ENCODE measurements at places on chromosomes 6 and 20. TPM values are rescaled to one million over a fixed set of nuclear protein-coding genes. Genes with fewer than 3 reads are reported as not detected.

- DNase-seq, result no peak
Observed at GRCh38 chr6:4979426-4979825, 24.4 kb downstream of the RPP40 start.

DNA sequence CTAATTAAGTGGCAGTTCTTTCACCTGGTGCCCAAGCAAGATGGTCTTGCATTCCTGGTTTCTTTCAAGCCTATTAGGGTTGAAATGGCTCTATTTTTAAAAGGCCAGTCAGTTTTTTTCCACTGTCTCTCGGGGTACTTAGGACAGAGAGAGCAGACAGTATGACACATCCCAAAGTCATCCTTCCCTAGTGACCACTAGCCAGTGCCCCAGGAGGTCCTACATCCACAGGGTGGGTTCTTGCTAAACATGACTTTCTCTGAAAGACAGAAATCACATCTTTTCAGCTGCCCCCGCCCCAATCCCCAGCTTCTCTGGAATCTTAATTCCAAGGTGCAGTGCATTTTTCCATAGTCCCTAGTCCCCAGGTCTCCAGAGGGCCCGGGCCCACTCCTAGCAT lies 192.4 kb downstream of the SLC24A3 start:
- DNase-seq, result no peak

DNA sequence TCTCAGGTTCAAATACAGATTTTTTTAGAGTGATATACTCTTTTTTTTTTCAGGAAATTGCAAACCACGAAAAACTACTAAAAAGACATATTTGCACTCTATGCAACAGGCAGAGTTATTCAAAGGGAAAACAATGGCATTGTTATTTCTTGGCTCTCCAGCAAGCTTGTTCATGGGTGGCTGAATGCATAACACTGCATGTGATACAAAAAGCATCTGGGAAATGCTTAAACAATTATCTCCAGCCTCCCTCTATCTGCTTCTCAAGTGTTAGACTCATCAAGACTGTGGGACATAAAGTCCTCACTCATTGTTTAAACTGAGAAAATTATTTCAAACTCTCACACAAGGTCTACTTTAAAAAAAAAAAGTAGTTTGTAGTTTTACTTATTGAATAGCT lies 7.3 kb upstream of the COL12A1 start:
- DNase-seq, result no peak

DNA sequence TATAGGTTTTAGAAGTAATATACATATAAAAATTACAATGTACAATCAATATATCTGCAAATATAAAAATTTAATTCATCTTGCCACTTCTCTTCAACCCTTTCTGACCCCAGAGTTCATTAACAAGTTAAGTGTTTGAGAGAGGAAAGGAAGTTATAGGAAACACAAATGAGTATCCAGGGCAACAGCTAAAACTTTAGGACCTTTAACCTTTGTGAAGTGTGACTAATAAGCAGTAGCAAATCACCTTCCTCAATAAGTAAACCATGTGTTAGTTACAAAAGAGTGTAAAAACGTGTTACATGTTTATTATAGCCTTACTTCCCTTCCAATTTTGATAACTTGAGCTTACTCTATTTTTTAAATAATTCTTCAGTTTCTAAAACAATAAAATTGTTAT lies 73.4 kb upstream of the SIM1 start:
- DNase-seq, result no peak

GRCh38 chr6:88547768-88548167 lies 381.6 kb upstream of the CNR1 start:
- DNase-seq, result no peak

DNA sequence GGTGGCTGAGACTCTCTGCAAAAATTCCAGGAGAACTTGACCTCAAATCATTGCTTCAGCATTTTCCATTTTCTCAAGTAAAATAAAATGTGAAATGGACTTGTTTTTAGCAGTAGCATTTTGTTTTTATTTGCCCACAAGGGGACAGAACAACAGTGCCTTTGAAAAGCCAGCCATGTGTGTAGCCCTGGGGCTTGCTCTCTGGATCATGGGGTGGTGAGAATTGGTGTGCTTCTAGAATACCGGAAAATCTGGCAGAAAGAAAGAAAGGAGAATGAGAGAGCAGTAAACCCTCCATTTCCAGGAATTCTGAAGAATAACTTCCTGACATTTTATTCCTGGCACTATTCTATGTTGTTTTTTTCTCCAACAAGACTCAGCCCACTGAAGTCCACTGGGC lies 254.7 kb upstream of the MOCS1 start:
- no peak for DNase-seq

- DNase-seq, result no peak
Observed at GRCh38 chr6:49790341-49790740, 3.3 kb upstream of the PGK2 start.

GRCh38 chr6:37654727-37655500 lies 42.8 kb downstream of the MDGA1 start:
- DNase-seq, result peak; percentile 9

DNA sequence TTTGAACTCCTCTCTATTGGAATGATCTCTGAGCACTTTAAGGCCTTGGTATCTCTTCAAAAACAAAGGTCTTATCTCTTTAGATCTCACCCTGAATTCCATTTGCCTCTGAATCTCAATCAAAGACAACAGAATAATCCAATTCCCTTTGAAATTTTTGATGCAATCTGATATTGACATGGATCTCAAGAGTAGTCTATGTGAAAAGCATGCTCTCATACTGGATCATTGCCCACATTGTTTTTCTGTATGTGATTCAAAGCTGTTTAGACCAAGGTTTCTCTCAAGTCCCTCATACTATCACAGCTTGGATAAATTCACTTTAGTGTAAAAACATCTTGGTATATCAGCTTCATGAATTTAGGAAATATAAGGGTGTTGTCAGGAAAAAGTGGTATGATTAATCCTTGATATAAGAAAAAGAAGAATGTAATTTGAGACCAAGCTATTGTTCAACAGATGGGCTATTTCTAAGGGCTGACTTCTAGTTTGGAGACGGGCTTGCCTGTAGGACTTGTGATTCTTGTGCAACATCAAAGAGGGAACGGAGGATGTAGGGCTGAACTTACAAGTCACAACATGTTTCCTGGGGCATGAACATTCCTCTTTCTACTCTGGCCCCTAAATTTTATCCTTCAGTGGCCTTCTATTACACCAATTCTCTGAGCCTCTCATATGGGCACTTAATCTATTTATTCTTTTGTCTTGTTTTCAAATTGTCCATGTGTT lies 77.9 kb upstream of the CITED2 start:
- DNase-seq, result no peak

DNA sequence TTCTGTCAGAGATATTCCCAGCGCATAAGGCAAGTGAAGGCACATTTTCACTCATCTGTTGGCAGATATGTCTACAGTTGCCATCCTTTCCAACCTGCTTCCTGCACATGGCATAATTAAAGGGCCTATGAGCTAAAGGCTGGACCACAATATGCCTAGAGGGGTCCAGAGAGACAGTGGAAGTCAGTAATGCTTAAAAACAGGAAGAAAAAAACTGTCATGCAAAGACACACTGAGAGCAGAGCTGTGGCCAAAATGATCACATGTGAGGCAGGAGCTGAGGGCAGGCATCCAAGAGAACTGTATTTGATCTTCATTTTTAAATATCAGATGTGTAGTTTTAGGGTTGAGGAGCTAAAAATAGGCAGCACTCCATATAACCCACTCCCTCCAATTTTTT lies 125.0 kb upstream of the BACH2 start:
- no peak for DNase-seq

GRCh38 chr6:116300566-116300965 lies 20.8 kb upstream of the TSPYL1 start:
- DNase-seq, result no peak

FBXO9 gene
- total RNA-seq, result 49.1 TPM

HIVEP2 gene
- 2.6 TPM for total RNA-seq

MMS22L gene
- total RNA-seq, result 9.1 TPM

ACTL10 gene
- total RNA-seq, result 1.0 TPM

SNTA1 gene
- 4.5 TPM for total RNA-seq

Data from glutamatergic neuron (in vitro differentiated cells).